ENCODE measurements at places on chromosomes 12 and 14.

DNA sequence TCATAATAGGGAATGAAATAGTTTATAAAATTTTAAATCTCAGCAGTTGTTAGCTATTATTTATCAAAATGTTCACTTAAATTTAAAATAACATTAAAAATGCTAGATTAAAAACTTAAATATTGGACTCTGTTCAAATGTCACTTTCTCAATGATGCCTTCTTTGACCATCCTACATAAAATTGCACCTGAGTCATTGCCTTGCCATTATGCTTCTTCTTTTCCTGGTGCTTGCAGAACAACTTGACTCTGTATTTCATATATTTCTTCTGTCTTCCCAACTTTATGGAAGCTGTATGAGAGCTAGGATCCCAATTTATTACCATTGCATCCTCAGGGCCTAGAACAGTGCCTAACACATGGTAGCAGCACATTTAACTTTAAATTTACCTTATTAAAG lies 37.3 kb upstream of the CPM start:
- no peak for DNase-seq

GRCh38 chr14:95229749-95230148 lies 72.4 kb upstream of the DICER1 start:
- no peak for DNase-seq

DNA sequence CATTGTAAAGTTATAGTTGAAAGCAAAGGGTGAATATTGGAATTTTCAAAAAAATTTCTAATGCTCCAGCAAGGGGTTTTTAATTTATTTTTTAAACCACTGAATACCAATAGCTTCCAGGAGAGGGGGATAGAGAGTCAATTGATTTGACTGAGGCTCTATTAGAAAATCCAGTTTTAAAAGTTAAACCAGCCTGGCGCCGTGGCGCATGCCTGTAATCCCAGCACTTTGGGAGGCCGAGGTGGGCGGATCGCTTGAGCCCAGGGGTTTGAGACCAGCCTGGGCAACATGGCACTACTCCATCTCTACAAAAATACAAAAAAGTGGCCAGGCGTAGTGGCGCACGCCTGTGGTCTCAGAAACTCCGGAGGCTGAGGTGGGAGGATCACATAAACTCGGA lies 150.1 kb downstream of the SLC38A4 start:
- DNase-seq, result no peak

GRCh38 chr14:100474196-100474595 lies 113.0 kb downstream of the BEGAIN start:
- DNase-seq, result no peak

GRCh38 chr14:96622926-96623325 lies 120.7 kb downstream of the PAPOLA start:
- DNase-seq, result no peak

DNA sequence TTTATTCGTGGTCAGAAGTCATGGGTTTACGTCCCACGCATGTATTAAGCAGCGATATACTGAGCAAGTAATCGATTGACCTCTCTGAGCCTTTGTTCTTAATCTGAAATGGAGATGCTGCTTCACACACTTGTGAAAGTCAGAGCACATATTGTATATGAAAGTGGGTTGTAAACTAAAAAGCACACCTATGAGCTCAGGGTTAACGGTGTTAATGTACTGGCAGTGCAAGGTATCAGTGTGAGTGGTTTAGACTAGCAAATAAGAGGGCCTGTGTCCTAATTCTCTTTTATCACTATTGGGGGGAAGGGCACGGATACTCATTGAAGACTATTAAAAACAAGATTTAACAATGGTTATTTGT lies 676 bp downstream of the MRPL42 start:
- no peak for DNase-seq

- DNase-seq, result no peak
Measured at GRCh38 chr14:21867541-21867940, 193.9 kb upstream of the OR4E1 start.

- peak; percentile 44 for DNase-seq
Measured at GRCh38 chr14:59424341-59425071, 40.7 kb downstream of the GPR135 start.
